ENCODE measurements at places on chromosomes 4 and X.

DNA sequence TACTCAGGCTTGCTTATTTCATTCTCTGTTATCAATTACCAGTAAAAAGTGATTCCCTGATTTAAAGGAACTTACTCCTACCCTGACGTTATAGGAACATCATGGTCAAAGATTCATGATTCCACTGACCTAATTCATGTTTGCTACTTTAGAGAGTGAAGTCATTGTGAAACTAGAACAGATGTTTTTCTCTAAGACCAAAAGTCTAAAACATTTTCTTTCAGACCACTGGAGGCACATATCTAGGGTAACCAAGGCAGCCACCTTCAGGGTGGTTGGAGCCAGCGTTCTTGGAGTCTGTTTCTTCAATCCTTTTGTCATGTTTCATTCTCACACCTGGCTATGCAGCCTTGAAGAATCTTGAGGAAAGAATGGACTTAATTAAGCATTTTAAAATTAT is 77.8 kb downstream of the GALNTL6 start:
- no peak for DNase-seq

- no peak for DNase-seq
Observed at GRCh38 chrX:87621697-87622096, 104.1 kb downstream of the KLHL4 start.

- DNase-seq, result no peak
Observed at GRCh38 chr4:109011241-109012026, 248.6 kb upstream of the ETNPPL start.

DNA sequence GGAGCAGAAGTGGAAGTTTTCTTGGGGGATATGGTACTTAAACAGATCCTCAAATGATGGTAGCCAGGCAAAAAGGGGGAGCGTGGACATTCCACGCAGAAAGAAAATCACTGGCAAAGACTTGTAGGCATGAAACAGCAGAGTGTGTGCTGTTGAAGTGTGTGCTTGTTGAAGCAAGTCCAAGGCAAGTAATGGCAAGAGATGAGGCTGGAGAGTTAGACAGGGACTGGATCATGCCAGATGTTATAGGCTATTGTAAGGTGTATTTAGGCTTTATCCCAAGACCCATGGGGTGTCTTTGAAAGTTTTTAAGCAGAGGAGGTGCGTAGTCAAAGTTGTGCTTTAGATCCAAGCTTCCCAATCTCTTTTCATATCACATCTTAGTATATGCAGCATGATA is 124.5 kb downstream of the MBNL3 start:
- DNase-seq, result no peak

GRCh38 chr4:186910385-186910784 is 186.7 kb upstream of the FAT1 start:
- DNase-seq, result no peak

DNA sequence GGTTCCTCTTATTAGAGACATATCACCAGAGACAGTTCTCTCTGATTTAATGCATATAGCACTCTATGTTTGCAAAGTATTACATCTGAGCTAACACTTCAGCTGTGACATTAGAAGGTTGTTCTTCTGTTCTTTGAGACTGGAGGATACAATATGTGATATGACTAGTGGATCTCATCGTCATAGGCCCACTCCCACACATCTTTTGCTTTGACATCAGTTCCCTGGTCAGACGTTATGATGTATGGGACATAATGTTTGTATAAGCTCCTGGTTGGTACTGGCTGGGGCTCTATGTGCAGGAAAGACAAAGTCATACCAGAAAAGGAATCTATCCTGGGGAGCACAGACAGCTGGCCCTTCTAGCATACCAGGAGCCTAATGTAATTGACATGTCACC is 57.7 kb upstream of the MAML3 start:
- DNase-seq, result no peak

GRCh38 chr4:125482822-125483221 is 168.1 kb downstream of the FAT4 start:
- DNase-seq, result no peak

- no peak for DNase-seq
Observed at GRCh38 chr4:187944179-187944578, 51.4 kb upstream of the ZFP42 start.

GRCh38 chr4:109191216-109191615 is 111.2 kb downstream of the COL25A1 start:
- DNase-seq, result no peak

DNA sequence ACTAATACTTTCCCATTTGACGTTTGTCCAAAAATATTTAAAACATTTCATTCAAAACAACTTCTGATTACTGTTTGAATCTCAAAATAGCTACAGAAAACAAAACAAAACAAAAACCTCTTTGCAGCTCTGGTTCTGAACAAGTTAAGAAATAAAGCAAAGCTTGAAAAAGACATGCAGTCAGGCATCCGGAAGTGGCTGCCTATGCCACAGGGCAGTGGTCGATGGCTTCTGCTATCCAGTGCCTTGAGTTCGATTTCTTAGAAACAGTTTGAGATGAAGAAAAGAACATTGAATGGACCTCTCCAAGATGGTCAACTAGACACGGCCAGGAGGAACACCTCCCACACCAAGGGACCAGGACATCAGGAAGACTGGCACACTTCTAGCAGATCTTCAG is 125.3 kb downstream of the SCFD2 start:
- no peak for DNase-seq

Measured in fibroblast of skin of left quadriceps (primary cell).